ENCODE measurements at places on chromosomes 12 and 14.

DNA sequence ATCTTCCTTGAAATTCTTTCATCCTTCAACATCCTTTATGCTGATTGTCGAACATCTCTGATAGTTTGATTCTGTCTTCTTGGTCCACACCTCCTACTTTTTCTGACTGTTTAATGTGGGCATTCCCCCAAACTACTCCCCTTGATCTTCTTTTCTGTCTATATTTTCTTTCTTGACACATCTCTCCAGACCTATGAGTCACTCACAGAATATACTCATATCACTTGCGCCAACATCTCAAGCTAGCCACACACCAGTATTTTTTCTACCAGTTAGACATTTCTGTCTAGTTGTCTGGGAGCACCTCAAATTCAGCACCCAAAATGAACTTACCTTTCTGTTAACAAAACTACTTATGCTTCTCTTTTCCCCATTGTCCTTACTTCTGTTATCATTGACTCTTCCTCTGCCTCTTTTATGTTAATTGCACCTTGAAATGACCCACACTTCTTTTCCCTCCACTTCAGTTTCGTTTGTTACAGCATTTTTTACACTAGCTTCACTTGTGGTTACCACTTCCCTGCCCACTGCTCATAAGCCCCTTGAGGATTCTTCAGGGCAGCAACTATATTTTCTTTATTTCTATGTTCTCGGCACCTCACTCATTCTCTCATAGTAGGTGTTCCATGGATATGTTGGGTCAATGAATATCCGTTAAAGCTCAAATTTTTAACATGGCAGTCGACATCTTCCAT is 33.5 kb downstream of the TSHR start:
- DNase-seq, result no peak

DNA sequence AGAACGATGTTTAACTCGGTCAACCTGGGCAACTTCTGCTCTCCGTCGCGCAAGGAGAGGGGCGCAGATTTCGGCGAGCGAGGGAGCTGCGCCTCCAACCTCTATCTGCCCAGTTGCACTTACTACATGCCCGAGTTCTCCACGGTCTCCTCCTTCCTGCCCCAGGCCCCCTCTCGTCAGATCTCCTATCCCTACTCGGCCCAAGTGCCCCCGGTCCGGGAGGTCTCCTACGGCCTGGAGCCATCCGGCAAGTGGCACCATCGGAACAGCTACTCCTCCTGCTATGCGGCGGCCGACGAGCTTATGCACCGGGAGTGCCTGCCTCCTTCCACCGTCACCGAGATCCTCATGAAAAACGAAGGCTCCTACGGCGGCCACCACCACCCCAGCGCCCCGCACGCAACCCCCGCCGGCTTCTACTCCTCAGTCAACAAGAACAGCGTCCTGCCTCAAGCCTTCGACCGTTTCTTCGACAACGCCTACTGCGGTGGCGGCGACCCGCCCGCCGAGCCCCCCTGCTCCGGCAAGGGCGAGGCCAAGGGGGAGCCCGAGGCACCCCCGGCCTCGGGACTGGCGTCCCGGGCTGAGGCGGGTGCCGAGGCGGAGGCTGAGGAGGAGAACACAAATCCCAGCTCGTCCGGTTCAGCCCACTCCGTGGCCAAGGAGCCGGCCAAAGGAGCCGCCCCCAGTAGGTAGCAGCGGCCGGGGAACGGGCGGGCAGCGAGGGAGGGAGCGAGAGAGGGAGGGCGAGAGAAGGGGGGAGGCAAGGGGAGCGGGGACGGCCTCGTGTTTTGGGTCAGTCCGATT is 513 bp downstream of the HOXC11 start:
- no peak for DNase-seq

DNA sequence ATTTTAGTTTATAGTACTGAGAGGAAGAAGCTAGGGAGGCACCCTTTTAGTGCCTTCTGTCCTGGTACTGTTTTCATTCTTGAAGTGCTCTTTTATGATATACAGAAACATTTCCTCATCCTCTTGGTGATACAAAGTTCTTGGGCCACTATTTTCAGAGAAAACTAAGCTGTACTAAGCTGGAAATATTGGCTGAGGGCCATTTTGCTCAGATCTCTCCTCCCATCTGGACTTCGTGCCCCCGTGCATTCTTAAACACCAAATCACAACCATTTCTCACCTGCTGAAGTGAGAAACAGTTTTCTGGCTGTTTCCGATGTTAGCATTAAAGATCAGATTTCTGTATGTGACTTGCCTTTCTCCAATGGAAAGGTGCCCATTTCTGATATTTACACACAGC is 158.9 kb downstream of the FBXL14 start:
- no peak for DNase-seq

- DNase-seq, result no peak
These were observed 173.6 kb downstream of the SEC23A start for GRCh38 chr14:38929416-38929815.

DNA sequence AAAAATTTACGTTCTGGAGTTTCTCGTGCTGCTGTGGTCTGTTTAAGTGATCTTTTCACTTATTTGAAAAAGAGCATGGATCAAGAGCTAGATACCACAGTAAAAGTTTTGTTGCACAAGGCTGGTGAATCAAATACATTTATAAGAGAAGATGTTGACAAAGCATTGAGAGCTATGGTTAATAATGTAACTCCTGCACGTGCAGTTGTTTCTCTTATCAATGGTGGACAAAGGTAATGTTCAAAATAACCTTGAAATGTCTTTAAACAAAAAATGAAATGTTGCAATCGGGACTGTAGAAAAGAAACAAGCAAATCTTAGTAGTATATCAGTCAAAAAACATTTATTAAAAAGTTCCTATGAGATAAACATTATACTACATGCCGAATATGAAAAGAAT is 39.3 kb upstream of the PRPF39 start:
- no peak for DNase-seq

- no peak for DNase-seq
These were observed 49.6 kb upstream of the RASSF3 start for GRCh38 chr12:64560396-64561301.

GRCh38 chr12:43309959-43310358 is 242.0 kb downstream of the ADAMTS20 start:
- no peak for DNase-seq

GRCh38 chr12:40034712-40035111 is 71.2 kb downstream of the SLC2A13 start:
- DNase-seq, result no peak

DNA sequence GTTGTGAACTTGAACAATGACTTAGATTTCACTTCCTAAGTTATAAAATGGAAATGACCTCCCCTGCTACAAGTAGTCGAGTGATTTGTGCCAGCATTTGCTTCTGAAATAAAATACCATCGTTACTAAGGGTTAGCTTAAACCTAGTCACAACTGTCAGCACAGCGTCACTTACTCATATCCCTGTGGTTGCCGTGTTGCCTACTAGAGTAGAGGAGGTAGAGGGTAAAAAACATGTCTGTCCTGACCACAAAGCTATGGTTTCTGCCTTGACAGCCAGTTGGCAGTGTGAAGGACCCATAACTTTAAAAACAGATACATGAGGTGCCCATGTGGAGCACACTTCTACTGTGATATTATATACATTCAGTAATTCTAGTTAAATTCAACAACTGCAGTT is 234.2 kb upstream of the RGS6 start:
- DNase-seq, result no peak

- DNase-seq, result no peak
These were observed 53.5 kb upstream of the WSCD2 start for GRCh38 chr12:108075561-108075960.

DNA sequence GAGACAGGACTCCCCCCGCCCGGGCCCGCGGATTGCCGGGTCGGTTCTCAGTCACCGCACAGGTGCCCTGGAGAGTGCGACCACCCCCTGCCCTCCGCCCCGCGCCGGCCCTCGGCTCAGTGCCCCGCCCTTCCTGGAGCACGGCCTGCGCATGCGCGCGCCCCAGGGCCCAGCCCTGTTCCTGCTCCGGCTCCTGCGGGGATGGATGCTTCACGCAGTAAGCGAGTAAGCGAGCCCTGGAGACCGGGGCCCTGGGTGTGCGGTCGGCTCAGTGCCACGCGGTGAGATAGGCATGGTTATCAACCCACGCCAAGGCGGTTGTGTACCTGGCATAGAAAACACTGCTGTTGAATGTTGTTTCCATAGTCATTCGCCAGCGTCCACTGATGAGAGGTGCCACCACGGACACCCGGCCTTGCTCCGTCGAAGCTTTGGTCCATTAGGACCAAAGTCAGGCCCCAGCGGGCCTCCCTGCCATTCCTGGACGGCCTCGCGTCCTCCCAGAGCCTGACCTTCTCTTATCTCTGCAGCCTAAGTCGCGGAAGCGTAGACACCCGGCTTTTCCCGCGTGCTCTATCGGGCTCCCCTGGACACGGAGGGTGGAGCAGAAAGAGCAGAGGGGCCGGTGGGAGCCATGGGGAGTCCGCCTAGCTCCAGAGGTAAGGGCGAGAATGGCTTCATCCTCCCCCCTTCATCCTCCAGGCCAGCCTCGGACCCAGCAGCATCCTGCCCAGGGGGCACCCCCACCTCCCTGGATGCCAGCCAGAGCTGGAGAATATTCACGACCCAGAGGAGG is 90.6 kb downstream of the PAPOLA start:
- no peak for DNase-seq

DNA sequence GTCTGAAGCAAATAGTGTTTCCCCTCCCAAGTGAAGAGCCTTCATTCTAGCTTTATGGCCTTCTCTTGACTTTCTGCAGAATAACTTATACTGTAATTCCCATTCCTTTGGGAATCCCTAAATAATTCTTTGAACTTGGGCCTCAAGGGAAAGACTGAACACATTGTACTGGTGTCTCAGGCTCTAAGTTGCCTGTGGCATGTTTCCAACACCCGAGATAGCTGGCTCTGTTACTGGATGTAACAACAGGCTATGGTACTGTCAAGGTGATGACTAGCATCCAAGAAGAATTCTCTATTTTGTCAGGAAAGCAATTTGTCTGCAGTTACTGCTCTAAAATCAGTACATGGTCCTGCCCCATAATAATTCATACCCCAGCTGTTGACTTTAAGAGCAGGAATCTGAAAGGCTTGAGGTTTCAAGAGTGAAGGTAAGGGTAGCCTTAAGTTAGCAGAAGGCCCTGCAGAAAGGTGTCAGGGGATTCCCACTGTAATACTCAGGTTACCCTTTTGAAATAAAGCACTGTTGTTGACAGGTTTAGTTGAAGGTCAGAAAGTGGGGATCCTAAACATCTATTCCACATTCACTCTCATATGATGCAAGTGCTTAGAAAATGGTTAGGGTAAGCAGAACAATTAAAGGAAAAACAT is 5.2 kb downstream of the GPX2 start:
- no peak for DNase-seq

GRCh38 chr12:132162508-132163031 is 18.3 kb downstream of the NOC4L start:
- no peak for DNase-seq

DNA sequence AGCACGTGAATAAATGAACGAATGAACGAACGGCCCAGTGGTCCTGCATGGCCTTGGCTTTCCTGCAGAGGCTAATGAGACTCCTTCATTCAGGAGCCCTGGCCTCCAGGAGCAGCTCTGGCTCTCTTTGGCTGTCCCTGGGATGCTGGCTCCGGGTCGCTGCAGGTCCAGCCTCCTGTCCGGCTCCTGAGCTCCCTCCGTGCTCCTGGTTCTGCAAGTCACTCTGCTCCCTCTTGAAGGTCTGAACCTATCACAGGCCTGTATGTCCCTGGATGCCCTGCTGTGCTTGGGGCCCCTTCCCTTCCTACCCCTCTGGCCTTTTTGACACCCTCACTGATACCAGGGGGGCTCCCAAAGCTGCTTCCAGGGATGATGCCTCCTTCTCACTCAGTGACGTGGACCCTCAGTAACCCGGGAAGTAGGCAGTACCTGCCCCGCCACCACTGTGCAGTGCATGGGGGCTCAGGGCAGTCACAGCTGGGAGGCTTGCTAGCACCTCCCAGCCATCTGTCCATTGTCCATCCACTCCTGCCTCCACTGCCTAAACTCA is 133.7 kb upstream of the C14orf180 start:
- DNase-seq, result no peak

DNA sequence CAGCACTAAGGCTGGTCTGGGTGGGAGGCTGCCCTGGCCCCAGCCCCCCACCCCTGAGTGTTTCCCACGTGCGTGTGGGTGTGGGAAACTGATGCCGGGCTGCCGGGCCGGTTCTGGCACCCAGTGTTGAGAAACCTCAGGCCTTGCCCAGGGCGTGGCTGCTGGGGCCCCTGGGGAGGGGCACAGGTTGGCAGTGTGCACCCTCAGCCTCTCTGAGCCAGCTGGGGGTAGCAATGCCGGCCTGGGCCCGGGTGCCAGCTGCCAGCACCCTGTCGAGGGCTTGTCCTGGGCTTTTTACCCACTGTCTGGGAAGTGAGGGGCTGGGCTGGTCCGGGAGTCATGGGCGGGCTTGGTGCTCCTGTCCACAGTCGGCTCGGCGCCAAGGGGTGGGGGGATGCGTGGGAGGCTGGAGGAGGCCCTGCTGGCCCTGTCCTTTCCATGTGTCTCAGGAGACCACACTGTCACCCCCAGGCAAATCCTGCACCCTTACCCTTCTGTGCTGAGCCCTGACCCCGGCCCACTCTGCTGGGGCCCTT is 15.7 kb downstream of the ASPG start:
- DNase-seq, result no peak

GRCh38 chr12:61043838-61044237 is 1216.4 kb upstream of the USP15 start:
- no peak for DNase-seq

DNA sequence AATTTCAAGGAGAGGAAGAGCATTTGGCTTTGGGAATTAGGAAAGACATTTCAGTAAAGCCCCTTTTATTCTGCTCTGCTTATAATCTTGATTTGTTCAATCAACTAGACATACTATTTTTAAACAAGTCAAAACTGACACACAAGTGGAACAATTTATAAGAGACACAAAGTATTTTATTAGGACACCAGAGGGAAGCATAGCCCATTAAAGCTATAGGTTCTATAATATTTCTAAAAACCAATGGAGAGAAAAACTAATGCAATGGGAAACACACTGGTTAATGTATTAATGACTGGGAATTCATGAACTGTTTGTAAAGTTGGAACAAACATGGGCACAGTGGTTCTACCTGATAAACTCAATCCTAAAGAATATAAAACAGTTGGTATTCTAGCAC is 15.3 kb upstream of the CERS5 start:
- DNase-seq, result no peak

DNA sequence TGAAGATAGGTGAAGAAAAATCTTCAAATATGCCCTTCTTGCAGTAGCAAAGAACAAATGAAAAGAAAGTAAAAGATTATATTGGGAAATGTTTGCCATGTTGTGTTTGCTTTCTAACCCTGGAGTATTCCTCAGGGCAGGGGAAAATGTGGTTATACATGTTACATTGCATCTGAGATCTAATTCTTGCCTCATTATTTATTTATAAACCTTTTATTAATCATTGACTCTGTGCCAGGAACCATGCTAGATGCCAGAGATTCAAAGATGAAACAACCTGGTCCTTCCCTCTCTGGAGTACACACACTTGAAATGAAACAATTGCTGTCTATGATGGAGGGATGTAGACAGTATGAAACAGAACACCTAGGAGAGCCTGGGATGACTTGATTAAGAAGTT is 128.1 kb upstream of the HMGA2 start:
- no peak for DNase-seq

GRCh38 chr12:132507656-132508490 is 17.9 kb downstream of the FBRSL1 start:
- no peak for DNase-seq

GRCh38 chr12:15829255-15829654 is 40.1 kb upstream of the EPS8 start:
- no peak for DNase-seq

GRCh38 chr14:26766726-26767125 is 168.9 kb upstream of the NOVA1 start:
- no peak for DNase-seq

- DNase-seq, result no peak
These were observed at the start of gene BCL2L14 for GRCh38 chr12:12070674-12071656. Gene BCL2L14, plus strand, starts transcription at chr12:12070939. Its CDS starts 8,367 bp downstream, at chr12:12079306.

Data from NCI-H1436 (cell line).